T-helper 2 cell (primary cell): ENCODE measurements at places on chromosomes 5 and 9.

GRCh38 chr9:135592331-135592590 lies 30.7 kb downstream of the PAEP start:
- DNase-seq = no peak

GRCh38 chr5:103541114-103541513 lies 21.5 kb downstream of the NUDT12 start:
- DNase-seq = no peak

GRCh38 chr5:86814907-86815306 lies 197.2 kb downstream of the COX7C start:
- no peak for DNase-seq

GRCh38 chr9:128091144-128091543 lies 23.1 kb downstream of the SLC25A25 start:
- DNase-seq = no peak

GRCh38 chr5:41921874-41922273 lies 3.2 kb upstream of the FBXO4 start:
- no peak for DNase-seq

DNA sequence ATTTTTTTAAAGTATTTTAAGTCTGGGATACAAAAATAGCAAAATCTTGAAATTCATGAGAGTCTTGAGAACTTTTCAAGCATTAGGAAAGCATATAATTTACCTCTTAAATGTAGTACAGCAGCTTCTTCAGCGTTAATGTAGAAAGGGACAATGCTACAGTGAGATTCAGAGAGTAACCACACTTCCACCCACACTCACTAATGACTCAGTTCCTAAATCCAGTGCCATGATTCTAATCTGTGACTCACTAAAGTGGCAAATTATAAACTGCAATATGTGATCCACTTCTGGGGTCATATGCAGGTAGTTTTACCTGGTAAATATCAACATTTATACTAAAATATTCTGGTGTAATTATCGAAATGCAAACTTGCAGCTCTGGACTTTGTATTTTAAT lies 434.5 kb upstream of the TUSC1 start:
- no peak for DNase-seq

DNA sequence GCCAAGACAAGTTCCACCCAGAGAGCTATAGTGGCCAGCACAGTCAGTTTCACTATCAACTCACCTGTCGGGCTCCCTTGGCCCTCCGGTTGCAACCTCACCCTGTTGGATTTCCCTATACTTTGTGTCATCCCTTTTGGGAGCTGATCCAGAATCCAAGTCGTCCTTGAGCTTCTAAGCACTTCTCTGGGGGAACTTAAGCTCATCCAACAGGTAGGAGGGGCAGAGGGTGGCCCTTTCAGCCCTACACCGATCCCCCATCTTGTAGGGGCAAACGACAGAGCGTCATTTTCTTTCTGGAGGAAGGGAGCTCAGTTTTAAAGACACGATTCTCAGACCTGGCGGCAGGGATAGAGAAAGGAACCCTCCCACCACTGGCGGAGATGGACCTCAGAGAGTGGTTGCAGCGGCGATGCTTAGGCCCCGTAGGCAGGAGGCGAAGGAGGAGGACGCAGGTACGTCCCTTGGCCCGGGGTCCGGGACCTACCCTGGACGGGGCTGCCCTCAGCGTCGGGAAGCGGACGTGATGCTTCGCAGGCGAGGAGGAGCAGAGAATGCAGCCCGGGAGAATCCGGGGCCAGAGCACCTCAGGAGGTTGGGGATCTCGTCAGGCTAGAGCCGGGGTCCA lies 519 bp downstream of the ZER1 start:
- no peak for DNase-seq

DNA sequence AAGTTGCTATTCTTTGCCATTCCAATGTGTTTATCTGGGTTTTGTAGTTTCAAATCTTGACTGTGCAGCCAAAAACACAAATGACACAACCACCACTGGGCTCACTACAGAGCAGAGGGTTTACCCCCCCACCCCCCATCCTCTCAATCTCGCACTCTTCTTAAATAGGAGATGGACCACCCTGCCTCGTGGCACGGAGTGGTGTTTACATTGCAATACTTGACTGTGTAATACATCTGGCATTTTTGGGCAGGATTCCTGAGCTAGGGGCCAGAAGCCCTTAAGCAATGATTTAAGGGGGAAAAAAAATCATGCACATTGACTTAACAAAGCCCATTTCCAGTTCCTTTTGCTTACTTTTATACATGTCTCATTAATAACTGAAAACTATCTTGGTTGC lies 19.0 kb downstream of the PTCH1 start:
- DNase-seq = no peak

GRCh38 chr9:98316445-98317133 lies 61.1 kb upstream of the TBC1D2 start:
- no peak for DNase-seq

DNA sequence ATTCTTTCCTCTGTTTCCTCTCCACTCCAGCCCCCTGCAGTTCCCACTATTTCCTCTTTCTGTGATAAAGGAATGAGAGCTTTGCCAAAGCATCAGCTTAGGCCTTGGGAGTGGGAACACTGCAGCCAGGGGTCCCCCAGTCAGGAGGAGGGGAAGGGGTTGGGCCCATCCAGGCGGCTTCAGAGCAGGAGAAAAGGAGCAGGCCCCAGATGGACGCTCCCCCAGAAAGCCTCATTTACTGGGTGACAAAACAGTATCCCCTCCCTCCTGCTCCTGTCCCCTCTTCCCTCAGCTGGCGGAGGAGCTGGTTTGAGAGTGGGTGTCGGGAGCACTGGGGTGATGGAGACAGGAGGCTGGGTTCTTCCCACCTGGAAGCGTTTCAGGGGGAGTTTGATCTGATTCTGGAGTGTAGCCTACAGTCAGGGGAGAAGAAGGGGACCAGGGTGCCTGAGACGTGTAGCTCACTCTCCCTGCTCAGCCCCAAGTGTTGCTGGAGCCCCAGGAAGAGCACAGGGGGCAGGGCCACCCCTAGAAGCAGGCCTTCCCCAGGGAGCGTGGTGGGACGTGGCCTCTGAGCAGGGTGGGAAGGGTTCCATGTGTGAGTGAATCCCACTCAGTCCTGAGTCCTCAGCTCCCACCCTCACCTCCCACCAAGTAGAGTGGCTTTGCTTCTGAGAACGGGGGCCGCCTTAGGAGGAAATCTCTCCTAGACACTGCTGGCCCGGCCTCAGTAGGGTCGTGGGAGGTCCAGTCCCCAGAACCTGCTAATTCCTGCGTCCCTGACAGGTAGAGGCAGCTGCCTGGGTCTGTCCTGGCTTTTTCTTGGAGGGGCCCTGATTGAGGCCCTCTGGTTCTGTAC lies 173.1 kb downstream of the CACNA1B start:
- DNase-seq = no peak

GRCh38 chr5:136251502-136252169 lies 58.7 kb upstream of the SMIM32 start:
- DNase-seq = no peak

DNA sequence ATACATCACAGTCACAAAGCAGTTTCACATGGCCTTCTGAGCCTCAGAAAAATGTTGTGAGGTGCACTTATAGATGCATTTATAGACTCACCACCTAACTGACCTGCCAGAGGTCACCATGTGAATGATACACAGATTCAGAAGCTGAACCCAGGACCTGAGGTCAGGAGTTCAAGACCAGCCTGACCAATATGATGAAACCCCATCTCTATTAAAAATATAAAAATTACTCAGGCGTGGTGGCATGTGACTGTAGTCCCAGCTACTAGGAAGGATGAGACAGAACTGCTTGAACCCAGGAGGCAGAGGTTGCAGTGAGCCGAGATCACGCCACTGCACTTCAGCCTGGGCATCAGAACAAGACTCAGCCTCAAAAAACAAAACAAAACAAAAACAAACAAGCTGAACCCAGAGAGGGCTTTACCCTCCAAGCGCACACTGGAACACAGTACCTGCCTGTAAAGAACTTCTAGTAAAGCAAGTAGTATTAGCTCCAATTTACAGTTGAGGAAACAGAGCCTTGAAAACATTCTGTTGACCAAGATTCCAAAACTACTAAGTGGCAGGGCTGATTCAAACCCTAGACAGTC lies 16.3 kb downstream of the ECPAS start:
- no peak for DNase-seq

GRCh38 chr5:180860273-180860886 lies 696 bp downstream of the ZFP62 start:
- peak; percentile 86 for DNase-seq

- no peak for DNase-seq
Measured at GRCh38 chr5:39223565-39224156, 4.3 kb upstream of the FYB1 start.

DNA sequence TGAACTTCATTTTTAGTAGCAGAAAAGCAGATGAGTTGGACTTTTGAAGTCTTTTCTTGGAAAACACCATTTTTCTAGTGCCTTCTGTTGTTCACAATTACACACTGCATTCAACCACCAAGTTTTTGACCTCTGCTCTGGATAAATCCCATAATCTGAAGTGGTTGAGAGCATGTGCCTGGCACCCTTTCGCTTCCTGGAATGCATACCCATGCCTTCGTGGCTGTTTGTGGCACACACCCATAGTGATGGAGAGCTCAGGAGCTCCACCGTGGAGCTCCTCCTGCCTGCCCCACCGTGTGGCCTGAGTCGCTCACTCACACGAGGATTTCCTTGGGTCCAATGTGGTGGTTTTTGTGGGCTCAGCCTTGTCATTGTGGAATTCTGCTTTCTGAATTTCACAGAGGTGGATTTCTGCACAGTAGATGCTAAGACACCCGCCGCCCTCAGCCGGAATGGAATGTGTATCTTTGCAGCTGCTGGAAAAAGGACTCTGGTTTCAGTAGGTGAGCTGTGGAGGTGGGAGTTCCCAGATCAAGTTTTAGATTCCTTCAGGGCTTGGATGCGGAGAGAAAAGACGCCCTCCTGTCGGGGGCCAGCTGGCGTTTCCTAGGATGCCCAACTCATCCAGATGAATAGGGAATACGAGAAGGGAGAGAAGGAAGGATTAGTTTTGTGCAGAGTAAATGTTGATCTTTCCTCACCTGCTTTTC lies 500.4 kb downstream of the IRX1 start:
- DNase-seq = no peak

- peak; percentile 21 for DNase-seq
Measured at GRCh38 chr9:126317513-126317912, 9.1 kb upstream of the MVB12B start.

GRCh38 chr9:4955836-4956235 lies 29.2 kb upstream of the JAK2 start:
- DNase-seq = no peak

DNA sequence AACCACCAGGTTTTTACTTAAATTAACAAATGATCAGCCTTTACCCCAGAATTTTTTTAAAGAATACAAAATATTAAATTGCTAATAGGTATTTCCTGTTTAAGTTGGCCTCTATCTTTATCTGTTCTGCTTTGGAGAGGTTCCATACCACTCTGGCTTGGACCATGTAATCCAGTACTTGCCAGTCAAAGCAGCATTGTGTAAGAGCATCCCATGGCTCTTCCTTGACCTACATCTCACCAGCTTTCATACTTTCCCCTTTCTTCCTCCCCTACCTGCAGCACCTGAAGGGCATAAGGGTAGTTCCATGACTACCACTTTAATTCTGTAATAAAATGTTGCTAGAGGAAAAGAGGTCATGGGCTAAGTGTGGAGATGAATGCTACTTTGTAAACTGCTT lies 140.8 kb upstream of the MTAP start:
- no peak for DNase-seq

GRCh38 chr5:135249658-135250057 lies 149.4 kb downstream of the MACROH2A1 start:
- DNase-seq = no peak

DNA sequence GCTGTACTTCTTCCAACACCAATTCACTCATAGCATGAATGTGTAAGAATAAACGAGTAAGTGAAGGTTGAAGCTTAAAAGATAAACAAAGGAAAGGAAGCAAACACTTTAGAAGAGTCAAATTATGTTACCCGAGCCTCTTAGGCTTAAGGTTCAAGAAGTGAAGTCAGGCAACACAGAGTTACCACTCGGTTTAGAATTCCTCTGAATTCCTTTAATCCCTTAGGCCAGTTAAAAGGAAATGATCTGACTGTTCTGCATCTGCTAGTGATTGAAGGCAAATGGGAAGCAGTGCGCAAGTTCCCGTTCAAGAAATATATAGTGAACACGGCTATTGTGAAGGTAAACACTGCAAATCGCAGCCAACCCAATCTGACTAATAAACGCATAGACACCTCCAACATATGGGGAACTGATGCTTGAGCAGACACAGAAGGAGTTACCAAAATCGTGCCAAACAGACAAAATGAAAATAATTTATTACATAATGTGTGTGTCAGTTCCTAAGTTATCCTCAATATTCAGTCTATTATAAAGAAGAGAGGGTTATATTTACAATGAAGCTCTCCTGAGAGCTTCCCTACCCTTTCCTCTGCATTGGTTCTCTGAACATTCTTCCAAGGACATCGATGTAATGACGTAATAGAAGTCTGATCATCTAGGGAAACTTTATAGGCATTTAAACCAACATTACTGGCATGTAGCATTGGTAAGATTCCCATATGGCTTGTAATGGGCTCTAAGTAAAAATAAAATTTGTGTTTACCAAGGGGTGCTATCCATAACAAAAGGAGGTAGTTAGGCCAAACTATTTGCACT lies 837.1 kb upstream of the ZNF608 start:
- no peak for DNase-seq

DNA sequence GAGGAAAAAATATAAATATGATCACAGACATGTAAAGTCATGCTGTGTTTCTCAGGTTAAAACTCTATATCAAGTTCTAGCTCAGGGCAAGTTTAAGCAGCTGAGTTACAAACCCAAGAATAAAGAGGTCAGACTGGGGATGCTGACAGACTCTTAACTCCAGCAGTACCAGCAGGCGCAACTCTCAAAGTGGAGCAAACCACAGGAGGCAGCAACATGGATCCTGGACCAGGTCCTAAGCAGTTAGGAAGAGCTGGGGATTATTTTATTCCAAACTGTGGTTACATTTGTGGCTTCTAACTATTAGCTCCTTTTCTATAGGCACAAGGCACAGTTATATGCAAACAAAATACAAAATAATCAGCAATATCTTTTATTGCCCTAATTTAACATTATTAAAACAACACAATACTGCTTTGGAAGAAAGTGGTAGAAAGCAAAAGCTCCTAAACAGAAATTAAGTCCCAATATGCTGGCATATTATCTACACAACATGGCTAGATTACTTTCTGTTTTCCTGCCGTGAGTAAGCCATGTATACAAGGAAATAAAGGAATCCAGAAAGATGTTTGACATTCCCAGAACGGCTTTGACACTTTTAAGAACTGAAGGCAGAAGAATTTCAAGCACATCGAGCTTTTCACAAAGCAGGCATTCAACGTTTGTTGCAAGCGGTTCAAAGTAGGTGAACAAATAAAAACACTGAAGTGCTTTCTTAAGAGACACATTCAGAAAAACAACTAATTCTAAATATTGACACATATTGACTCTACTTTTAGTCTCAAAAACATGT lies 378.8 kb upstream of the ZNF608 start:
- DNase-seq = no peak

GRCh38 chr5:126736141-126736540 lies 40.8 kb upstream of the LMNB1 start:
- no peak for DNase-seq

GRCh38 chr9:32385885-32386283 lies 1.4 kb downstream of the ACO1 start:
- no peak for DNase-seq

DNA sequence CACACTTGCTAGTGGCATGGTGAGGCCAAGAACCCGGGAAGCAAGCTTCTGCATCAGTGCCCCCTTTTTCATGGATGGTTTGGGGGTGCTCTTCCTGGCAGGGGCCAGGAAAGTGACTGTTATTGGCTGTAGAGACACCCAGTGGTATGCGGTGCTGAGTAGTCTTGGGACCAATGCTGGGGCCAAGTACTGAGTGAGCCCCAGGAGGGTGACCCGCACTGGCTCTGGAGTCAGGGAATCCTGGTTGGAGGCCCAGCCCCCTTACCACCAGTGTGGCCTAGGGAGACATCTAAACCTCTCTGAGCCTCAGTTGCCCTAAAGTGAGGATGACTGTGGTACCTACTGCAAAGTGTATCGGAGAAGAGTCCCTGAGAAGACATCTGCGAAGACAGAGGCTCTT lies 41.2 kb upstream of the SYNPO start:
- DNase-seq = no peak
